Adrenal gland (tissue), 19 donors: ENCODE measurements at places on chromosomes 1 and 21.

- DNase-seq = no peak
Measured at GRCh38 chr1:68623700-68624099, 126.8 kb upstream of the DEPDC1 start.

GRCh38 chr1:77624102-77624501 lies 58.4 kb downstream of the ZZZ3 start:
- no peak for DNase-seq

DNA sequence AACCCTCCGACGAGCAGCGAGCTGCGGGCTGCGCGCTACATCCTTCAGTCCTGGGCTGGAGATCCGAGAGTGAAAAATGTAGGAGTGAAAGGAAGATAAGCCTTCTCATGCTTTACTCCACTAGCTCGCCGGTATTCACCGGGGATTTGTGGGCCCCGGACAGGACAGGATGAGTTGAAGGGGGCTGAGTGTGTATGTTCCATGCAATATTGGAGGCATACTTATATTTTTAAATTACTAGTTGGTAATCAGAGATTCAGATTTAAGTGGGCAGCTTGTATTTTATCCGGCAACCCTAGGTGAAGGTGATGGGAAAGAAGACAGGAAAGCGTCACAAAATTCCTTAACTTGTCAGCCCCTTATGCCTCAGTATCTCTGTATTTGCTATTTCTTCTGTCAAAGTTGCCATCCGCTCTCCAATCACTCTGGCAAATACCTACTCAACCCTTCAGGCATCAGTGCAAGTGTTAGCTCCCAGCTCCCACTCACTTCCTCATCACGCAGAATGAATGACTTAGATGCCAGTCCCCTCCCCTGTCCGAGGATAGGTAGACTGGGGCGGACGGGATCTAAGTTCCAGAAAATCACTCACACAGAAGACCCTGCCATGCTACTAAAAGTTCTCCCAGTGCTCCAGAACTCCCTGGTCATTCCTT lies 503 bp upstream of the PIGM start:
- no peak for DNase-seq

- no peak for DNase-seq
Measured at GRCh38 chr1:33302325-33302724, 18.6 kb downstream of the A3GALT2 start.

DNA sequence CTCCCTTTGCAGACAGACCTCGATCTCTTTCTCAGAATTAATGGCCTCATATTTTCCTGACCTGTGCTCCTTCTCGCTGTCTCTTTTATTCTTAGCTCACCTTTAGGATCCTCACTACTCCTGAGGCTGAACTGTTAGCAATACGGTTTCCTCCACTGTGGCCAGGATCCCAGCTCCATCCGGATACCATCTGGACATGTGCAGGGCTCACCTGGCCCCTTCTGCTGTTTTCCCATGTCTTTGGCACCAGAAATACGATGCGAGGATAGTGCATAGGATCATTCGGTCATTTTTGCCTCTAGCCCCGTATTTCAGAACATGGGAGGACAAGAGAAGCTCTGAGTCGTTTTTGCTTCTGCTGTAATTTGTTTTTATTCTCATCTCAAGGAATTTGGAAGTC lies 108.5 kb upstream of the KIF26B start:
- DNase-seq = no peak
